ENCODE measurements at places on chromosomes 5 and 9.

- DNase-seq = no peak
These were observed 80.0 kb downstream of the SYK start for GRCh38 chr9:90881648-90882047.

GRCh38 chr5:67178085-67178484 lies 18.5 kb downstream of the CD180 start:
- DNase-seq = no peak

GRCh38 chr5:98341038-98342032 lies 432.1 kb upstream of the RGMB start:
- no peak for DNase-seq

GRCh38 chr5:169268019-169268418 lies 32.9 kb downstream of the SLIT3 start:
- no peak for DNase-seq

GRCh38 chr9:131410044-131410491 lies 16.2 kb downstream of the PRRC2B start:
- peak; percentile 44 for DNase-seq

GRCh38 chr9:108631496-108632285 lies 224.1 kb downstream of the ACTL7B start:
- no peak for DNase-seq

- DNase-seq = no peak
These were observed 1.1 kb downstream of the SRD5A1 start for GRCh38 chr5:6634306-6634705.

DNA sequence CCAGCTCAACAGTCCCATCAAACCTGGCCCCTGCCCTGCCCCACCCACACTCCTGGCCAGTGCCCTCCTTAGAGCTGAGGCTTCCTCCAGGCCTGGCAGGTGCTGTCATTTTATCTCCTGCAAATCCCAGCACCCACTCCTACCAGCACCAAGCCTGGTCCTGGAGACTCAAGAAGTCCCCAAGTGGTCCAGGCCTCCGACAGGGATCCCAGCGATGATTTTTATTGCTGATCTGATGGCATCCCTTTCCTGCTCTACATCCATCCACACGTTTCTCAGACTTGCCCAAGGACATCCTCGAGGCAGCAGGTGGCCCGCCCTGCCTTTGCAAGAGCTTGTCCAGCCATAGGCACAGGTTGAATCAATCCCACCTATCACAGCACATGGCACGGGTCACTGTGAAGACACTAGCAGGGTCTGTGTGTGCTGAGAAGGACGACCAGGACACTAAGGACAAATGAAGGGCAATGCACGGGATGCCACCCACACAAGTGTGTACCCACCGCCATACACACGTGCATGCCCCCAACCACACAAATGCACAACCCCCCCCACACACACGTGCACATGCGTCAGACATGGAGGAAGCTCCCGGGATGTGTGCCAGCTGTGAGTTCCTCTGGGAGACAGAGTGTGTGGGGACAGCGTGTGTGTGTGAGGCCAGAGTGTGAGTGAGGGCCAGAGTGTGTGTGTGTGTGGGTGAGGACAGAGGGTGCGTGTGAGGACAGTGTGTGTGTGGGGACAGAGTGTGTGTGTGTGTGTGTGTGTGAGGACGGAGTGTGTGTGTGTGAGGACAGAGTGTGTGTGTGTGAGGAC lies 62.4 kb upstream of the UBAC1 start:
- no peak for DNase-seq

GRCh38 chr5:56918054-56918453 lies 8.7 kb downstream of the SETD9 start:
- no peak for DNase-seq

DNA sequence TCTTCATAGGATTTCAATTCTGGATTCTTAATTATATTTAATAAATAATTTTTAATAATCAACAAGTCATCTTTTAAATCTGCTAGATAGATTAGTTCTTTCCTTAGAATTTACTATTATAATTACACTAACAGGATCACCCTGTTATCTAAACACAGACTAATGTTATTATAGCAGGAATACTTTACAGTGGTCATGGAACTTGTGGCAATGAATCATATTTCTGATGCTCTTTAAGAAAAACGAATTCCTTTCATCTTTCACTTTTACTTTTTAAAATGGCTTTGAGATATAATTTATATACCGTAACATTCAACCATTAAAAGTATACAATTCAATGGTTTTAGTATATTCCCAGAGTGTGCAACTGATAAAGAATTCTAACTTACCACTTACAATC lies 29.7 kb upstream of the CDK5RAP2 start:
- no peak for DNase-seq

DNA sequence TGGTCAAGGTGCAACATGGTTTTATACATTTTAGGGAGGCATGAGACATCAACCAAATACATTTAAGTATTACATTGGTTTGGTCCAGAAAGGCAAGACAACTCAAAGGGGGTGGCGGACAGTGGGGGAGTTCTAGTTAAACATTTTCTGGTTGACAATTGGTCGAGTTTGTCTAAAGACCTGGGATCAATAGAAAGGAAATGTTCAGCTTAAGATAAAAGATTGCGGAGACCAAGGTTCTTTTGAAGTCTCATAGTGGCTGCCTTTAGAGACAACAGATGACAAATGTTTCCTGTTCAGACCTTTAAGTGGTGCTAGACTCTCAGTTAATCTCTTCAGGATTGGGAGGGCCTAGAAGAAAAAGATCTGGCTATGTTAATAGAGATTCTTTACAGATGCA lies 47.7 kb upstream of the TTC39B start:
- DNase-seq = no peak

DNA sequence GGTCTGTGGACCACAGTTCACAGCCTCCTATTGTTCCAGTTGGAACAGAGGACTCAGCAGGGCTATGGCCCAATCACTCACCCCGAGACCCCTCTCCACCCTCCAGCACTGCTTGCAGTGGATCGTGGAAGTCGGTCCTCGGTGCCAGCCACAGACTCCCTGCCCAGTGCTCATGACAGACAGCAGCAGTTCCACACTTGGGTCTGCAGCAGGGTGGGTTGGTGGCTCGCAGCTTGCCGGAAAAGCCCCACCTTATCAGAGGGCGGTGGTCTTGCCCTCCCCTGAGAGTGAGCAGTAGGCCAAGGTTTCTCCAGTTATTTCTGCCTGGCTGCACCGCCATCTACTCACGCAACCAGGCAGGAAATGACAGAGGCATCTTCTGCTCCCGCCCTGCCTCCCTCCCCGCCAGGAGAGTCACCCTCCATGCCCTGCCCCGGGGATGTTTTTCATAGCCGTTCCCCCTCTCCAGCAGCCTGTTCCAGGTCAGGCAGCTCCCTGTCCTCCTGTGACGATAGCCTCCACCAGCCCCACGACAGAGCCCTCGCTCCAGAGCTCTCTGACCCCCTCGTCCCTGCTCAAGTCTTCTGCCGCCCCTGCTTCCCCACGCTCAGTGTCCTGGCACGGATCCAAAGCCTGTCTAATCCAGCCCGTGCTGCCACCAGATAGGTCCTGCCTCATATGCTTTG lies 34.5 kb downstream of the UNC5A start:
- DNase-seq = no peak

GRCh38 chr5:174503461-174504265 lies 220.7 kb upstream of the MSX2 start:
- DNase-seq = no peak

DNA sequence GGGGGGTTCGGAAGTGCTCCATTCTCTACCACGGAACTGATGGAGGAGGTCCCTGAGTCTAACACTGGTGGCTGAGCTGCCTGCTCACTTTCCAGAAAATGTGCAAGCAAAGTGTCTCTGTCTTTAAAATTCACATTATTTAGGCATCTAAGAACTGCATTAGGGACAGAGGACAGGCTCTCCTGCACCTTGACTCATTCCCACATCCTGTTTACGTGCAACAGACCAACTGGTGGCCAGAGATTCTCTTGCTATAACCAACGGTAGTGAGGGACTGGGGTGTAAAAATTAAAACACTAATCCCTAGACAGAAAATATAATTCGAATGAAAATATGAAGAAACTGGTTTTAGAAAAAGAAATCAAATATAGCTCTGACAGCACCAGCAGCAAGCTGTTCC lies 320.9 kb downstream of the IRX2 start:
- DNase-seq = no peak

- DNase-seq = no peak
These were observed 109.1 kb downstream of the DOCK2 start for GRCh38 chr5:169746147-169746694.

- no peak for DNase-seq
These were observed 120.5 kb downstream of the MARCHF3 start for GRCh38 chr5:126909856-126910255.

DNA sequence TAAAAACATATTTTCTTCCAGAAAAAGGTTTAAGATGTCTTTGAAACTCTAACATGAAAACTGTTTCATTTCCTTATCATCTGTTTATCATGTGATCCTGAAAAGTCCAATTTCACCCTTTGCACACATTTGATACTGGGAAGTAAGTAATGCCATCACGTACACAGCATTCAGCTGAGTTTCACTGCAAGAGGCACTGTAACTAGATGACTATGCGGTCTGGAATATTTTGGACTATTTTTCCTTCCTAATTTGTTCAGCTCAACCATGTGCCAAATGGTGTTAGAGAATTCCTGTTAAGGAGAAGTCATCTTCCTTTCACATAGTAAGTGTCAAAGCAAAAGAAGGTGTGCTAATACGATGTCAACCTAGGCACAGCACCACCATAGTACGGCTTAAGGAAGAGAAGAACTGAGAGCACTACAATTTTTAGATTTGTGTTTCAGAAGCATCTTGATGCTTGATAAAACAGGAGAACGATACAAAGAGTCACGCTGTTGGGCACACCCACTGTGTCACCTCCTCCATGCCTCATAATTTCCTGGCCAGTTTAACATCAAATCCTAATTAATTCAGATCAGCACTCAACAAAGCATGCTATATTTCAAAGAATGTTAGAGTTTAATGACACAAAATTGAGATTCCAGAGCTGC lies 77.5 kb downstream of the GNAQ start:
- DNase-seq = no peak

DNA sequence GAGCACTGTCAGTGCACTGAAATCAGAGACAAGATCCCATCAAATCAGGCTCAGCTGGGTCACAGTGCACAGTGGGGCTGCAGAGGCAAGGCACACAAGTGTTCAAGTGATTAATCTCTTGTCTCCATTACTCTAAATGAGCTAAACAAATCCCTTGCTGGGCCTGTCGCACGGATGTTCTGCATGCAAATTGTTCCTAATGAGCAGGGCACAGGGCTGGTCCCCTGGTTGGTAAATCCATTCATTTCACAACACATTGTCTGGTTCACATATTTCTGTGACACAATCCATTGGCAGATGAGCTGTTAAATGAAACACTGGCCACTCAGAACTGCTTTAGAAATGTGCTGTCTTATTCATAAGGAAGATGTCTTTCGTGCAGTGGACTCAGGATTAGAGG lies 167.9 kb upstream of the BRINP1 start:
- DNase-seq = no peak

- no peak for DNase-seq
These were observed 716.4 kb downstream of the SEMA5A start for GRCh38 chr5:8829323-8830029.

DNA sequence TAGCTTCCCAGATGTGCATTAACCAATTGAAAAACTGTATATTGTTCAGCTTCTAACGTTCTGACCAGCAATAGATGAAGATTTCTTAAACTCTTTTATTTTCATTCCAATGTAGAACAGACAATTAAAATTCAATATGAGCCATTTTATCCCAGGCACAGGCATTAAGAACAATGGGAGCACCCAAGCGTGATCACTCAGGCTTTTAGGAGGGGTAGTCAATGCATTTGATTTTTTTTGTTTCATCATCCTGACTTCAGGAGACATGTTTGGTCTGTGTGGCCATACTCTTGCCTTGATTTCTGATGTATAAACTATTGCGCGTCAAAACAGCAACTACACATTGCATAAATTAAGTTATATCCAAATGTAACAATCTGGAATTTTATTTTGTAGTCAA lies 653.0 kb upstream of the RORB start:
- no peak for DNase-seq

GRCh38 chr9:21883642-21884041 lies 81.2 kb downstream of the MTAP start:
- no peak for DNase-seq

DNA sequence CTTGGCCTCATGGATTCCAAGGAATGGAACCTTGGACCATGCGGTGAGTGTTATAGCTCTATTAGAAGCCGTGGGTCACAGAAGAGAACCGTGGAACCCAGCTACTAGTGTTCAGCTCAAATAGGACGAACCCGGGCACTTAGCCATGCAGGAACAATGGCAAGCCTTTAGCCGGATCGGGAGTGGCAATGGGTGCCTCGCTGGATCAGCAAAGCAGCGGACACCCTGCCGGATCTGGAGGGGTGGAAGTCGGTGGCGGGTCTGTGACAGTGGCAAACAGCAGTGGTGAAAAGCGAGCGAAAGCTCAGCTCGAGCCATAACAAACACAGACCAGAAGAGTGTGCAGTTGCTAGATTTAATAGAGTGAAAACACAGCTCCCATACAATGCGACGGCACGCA lies 2.4 kb upstream of the CDO1 start:
- DNase-seq = no peak

DNA sequence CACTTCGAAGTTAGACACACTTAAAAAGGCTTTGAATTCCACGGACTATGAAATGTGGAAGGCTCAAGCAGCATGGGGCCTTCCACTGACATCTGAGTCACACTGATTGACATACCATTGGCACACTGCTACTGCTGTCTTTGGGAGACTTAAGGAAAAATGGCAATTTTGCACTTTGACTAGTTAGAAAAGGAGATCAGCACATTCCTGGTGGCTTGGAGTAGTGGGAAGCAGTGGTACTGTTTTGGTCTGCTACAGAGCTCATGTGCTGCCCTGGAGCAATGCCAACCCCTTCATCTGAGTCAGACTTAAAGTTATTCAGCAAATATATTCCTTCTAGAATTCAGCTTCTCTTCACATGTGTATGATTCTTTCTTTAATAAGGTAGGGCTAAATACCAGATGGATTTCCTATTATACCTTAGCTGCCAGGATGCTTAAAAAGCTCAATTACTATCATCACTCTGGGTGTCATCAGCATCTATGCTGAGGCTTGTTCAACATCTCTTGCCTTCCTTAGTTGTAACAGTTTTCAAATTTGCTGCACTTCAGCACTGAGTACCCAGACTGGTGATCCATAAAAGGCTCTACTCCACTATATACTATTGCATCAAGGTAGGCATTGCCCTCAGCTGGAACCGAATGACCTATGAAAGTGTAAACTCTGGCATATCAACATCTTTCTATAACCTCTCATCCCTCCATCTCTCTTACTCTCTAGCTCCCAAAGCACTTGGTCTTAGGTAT lies 42.3 kb upstream of the MOCS2 start:
- no peak for DNase-seq

- DNase-seq = no peak
These were observed 52.6 kb downstream of the ADAMTS16 start for GRCh38 chr5:5192681-5193080.

DNA sequence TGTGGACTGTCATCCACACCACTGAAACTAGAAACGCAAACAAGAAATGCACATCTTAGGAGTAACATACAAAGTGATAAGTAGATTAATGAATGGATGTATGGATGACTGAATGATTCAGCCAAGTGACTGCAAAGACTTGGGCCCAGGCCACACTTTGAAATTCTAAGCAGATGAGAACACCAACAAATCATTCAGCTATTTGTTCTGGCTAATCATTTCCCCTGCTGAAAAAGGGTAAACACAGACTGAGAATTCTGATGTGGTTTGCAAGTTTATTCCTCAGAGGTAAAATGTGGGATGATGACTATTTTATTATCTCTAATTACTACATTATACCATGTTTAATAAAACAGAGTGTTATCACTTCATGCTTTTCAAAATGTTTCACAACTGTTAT lies 163.2 kb upstream of the ADAMTS16 start:
- no peak for DNase-seq

All from stimulated activated CD4-positive, alpha-beta T cell treated with anti-CD3 and anti-CD28 coated beads, Interleukin-4, amount 100 ng/mL, for 24 hours (primary cell).